ENCODE measurements at places on chromosomes 1 and 21.

- no peak for DNase-seq
These were observed 310.8 kb downstream of the USP25 start for GRCh38 chr21:16040601-16041000.

DNA sequence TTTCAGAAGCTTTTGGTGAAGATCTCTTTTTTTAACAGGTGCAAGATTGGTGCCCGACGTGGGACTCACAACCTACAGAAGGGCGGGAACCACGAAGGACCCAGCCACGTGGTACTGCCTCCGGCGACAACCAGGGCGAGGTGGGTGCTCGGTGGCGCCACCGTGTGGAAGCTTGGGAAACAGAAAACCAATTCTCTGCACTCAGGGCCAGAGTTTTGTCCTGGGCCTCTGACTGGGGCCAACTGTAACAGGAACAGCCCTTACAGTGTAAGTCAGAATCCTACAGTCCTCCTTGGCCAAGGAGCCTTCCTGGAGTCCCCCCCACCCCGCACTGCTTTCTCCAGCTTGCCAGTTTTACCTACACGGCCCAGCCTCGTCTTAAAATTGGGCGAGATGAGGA is 11.6 kb upstream of the S100A7A start:
- DNase-seq, result no peak

- no peak for DNase-seq
These were observed 16.7 kb upstream of the WASF2 start for GRCh38 chr1:27506703-27507102.

GRCh38 chr1:247966532-247967204 is 1.6 kb downstream of the OR2AK2 start:
- no peak for DNase-seq

- no peak for DNase-seq
These were observed 20.6 kb downstream of the RUNX1 start for GRCh38 chr21:35028451-35028978.

Measured in gastrocnemius medialis (tissue), 4 donors.